ENCODE measurements at places on chromosomes 4 and X. TPM values are rescaled to one million over a fixed set of nuclear protein-coding genes. Genes with fewer than 3 reads are reported as not detected.
A peak's percentile ranks its signal among the peaks of the same experiment; 100 is the strongest.

AFP gene
- total RNA-seq = not detected

- no peak for DNase-seq
Measured at GRCh38 chr4:27087306-27088045, 226.8 kb downstream of the STIM2 start.

GRCh38 chr4:79935274-79935673 lies 137.8 kb downstream of the ANTXR2 start:
- no peak for DNase-seq

- no peak for DNase-seq
Measured at GRCh38 chr4:173057442-173057841, 111.2 kb upstream of the GALNT7 start.

OTC gene
- not detected for total RNA-seq

DNA sequence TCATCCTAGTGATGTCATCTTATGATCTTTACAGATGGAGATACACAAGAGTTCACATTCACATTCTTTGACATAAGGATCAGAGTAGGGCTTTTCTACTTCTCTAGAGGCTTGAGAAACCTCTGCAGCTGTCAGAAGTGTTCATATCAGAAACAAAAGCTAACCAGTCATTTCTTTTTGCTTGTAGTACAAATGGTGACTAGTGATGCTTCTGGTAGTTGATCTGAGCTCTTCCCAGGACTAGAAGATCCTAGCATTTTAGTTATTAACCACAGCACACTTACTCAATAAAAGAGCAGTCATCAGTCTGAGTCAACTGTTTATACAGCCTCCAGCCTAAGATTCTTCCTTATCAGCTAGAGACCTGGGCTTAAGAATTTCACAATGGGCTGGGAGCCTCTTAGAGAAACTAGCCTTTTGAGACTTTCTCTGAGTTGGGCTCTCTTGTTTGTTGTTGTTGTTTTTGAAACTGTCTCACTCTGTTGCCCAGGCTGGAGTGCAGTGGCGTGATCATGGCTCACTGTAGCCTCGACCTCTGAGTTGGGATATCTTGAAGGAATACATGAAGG lies 84.1 kb downstream of the TMEM164 start:
- no peak for DNase-seq

DNA sequence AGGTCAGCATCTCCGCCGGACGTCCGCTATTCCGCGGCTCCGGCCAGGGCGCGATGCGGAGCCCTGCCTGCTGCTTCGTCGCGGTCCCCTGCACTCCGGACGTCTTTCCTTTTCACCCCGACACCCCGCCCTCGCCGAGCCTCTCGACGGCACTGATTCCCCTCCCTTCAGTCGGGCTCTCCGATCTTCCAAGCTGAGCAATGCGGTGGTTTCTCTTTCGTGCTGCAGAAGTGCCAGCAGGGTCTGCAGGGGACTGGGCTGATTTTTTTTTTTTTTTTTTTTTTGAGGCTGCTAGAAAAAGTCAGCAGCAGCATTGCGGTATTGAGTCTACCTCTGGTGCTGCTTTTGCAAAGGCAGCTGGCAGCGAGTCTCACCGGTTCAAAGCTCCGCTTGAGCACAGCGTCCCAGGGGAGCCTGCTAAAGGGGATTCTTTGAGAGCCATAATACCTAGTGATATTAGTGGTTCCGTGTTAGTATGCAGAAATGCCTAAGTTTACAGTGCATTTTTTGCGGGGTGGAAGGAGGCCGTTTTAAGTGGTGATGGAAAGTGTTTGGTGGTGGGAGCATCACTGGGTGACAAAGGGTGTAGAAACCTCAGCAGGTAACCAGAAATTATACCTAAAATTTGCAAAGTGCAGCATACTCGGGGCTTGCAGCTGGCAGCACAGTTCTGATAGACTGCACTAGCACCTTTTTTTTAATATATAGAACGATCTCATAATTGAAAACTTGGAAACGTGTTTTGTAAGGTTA lies 969 bp downstream of the STIM2 start:
- DNase-seq = peak; percentile 81

DNA sequence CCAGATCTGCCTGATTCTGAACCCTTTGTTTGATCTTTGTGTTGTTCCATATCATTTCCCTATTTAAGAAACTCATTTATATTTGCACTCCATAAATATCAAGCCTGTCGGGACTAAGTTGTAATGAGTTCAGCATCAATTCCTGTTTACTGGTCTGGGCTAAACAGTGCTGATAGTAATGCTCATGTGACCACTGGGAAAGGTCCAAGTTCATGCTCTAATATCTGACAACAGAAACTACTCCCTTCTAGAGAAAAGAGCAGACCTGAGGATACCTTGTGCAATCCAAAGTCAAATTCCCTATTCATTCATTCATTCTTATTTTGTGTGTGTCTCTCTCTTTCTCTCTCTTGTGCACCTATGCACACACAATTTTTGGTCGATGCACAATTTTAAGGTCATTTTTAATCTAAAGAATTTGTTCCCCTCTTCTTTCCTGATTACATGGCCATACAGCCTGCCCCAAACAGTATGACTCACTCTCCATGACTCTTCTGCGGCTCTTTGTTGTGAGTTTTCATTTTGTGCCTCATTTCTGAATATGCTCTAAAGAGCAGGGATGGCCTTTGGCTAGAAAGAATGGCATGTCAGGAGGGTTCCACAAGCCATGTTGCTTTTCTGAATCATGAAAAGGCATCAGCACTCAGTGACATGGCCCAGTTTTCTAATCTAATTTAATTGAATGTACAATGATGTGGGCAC lies 664.3 kb downstream of the RPA4 start:
- DNase-seq = no peak

ADRA2C gene
- not detected for total RNA-seq

EMCN gene
- not detected for total RNA-seq

DNA sequence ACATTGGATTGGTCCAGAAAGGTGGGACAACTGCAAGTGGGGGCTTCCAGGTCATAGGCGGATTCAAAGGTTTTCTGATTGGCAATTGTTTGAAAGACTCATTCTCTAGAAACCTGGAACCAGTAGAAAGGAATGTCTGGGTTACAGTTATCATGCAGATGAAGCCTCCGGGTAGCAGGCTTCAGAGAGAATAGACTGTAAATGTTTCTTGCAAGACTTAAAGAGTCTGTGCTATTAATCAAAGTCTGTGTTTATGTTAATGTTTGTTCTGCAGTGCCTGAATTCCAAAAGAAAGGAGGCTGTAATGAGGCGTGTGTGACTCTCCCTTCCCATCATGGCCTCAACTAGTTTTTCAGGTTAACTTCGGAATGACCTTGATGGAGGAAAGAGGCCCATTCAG lies 43.9 kb upstream of the GC start:
- DNase-seq = no peak

DNA sequence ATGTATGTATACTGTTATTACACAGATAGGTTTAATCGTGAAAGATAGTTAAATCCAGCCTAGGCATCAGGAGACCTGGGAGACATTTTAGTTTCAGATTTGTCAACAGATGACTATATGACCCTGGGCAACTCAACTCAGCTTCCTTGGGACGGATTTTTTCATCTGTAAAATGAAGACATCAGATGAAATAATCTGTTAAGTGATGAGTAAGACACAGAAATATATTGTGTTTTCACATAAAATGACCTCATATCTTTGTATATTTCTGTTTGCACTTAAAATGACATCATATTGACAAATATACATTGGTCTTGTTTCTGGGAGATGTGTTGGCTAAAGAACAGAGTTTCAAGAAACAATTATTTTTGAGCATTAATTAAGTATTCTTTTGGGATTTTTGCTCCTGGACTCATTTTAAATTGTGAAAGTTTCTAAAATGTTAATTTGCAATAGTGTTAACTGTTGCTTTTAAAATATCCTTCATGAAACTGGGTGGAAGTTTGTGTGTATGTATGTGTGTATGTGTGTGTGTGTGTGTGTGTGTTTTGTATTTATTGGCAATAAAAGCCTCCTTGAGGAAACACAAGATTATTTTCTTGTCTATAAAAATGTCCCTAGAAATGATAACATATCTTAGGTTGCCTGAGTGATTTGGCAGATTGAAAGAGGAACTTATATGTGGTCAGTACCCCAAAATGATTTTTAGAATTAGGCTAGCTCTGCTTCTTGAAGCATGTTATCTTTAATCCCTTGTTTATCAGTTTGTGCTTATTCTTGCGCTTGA lies 29.1 kb upstream of the MMAA start:
- no peak for DNase-seq

GRCh38 chrX:13092455-13092941 lies 48.1 kb upstream of the FAM9C start:
- peak; percentile 77 for DNase-seq

DNA sequence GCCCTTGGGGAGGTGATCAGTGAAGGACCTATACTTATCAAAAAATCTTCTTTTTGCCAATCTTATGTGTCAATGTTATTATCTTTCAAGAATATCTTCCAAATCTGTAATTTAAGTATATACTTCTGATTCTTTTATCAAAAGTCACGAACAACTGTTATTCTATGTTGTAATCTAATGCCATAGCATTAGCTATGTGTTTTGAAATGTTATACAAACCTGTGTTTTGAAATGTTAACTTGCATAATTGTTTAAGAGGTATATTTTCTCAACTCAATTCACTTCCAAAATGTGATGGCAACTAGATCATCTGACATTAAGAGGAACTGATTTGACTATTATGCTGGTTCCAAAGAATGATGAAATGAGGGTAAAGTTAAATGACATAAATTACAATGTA lies 113.5 kb downstream of the NDST4 start:
- DNase-seq = no peak

DNA sequence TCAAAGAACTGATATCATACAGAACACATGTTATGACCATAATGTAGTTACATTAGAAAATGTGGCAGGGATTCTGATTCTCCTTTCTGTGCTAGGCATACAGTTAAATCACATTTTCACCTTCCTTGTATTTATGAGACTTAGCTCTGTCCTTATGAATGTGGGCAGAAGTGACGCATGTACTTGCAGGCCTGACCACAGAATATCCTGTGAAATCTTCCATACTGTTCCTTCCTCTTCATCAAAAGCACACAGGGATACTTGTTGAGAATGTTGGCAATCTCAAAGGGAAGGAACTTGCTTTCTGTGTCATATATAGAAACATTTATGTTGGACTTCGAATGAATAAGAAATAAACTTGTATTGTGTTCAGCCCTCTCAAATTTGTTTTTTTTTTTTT lies 17.2 kb upstream of the MYOZ2 start:
- DNase-seq = no peak

GPRASP1 gene
- 12.7 TPM for total RNA-seq

- no peak for DNase-seq
Measured at GRCh38 chr4:20723463-20723862, 23.2 kb downstream of the PACRGL start.

Data from activated naive CD8-positive, alpha-beta T cell treated with anti-CD3 and anti-CD28 coated beads, Interleukin-2, amount 10 ng/mL, durations not matched to agents 7 days and 5 days (primary cell).